Breast epithelium (tissue), 4 donors: ENCODE measurements at places on chromosomes 5 and 9. TPM values are rescaled to one million over a fixed set of nuclear protein-coding genes. Genes with fewer than 3 reads are reported as not detected.

Gene TAF11L10
- not detected for total RNA-seq

Gene PCDHGB3
- total RNA-seq = 8.6 TPM

Gene MARCHF3
- total RNA-seq = 11.6 TPM

DNA sequence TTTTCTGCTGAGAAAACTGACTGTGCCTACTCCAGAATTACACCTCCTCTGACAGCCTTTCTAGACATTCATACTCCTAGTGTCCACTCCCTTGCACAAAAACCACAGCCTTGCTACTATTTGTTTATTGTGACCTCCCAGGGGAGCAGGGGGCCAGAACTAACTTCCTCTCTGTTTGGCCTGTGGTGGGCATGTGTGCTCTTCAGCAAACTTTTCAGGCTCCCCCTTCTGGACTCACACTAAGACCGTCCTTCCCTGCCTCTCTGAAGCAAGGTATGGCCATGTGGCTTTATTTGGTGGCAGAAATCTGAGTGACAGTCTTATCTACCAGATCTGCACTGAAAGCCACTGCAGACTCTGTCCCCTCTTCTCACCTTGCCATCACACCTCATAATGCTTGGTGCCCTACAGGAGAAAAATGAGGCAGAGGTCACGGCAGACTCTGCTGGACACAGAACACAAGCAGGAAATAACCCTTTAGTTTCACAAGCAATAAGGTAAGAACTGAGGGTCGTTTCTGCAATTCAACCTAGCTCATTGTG, 28.2 kb downstream of the LIFR start:
- DNase-seq = no peak

DNA sequence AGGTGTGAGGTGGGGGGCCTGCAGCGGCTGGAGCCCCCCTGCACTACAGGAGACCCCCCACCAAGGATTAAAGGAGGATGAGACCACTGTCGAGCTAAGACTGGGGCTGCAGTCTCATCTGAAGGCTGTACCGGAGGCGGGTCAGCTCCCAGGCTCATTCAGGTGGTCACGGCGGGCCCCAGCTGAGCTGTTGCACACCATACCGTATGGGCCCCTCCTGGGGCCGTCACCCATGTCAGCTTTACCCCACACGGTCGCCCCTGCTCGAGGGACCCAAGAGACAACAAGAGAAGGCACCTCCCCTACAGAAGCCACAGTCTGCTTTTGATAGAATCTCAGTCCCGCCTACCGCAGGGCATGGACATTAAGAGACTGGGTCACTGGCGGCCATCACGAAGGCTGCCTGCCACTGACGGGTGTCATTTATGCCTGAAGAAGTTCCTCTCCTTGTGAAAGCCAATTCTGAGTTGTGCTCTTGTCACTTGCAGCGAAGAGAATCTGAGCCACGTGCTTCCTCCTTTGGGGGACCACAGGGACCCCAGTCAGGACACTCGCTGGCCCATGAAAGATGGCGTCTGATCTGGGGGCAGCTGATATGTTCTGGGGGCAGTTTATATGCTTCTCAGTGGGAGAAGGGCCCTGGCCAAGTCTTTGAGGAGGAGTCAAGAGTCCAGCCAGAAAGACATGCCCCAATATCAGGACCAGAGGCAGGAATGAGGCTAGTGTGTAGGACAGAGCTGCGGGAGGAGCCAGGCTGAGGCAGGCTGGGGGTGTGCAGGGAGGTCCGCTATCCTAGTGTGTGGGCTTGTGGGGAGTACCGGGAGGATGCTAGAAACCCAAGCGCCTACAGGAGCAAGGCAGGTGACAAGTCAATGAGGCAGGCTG, 102.4 kb downstream of the ZNF354C start:
- no peak for DNase-seq

DNA sequence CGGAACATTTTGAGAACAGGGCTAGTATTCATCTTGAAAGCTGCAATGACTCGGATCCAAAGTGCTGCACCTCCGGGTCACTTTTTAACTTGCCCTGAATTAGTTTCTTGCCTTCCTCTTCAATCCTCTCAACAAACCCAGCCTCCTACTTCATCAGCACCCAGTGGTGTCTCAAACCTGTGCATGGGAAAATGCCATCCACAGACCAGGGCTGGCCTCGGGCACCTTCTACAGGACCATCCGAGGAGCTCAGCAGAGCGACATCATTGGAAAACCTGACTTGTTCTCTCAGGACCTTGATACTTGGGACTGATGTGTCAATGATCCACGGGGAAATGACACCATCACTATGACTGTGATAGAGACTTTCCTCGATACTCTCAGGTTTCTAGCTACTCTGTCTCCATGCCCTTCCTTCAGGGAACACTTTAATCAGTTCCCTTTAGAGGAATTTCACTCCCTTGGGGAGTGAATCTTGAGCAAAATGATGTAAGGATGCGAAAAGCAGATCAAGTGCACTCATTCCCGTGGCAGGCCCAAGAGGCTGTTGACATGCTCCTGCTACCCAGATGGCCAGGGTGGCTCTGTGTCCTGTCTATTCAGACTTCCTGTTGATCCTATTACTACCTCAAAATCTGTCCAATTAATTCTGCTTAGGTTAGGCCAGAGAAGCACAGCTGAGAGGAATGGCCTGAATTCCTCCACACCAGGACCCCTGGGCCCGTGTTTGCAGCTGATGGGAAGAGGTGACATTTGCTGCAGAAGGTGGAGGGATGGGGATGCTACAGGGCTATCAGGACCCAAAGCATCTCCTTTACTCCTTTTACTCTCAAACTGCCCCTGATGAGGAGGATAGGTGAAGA, 96.5 kb upstream of the SLC25A48 start:
- DNase-seq = no peak
